Hippocampal formation (tissue), 2 donors: ENCODE measurements at places on chromosomes 4 and X.
A peak's percentile ranks its signal among the peaks of the same experiment; 100 is the strongest.

DNA sequence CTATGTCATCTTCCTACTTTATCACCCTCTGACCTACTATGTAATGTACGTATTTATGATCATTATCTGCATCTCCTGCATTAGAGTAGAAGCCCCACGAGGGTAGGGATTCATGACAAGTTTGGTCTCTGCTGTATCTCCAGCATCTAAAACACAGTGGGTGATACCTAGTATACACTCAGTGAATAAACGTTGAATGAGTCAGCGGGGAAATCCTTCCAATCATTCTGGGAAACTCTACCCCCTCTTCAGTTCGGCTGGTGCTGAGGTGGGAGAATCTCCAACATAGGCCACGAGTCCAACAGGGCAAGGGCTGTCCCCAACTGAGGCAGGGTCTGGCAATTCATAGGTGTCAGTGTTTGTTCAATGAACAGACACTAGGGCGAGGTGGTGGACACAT is 74.4 kb upstream of the EFNB1 start:
- DNase-seq: no peak

DNA sequence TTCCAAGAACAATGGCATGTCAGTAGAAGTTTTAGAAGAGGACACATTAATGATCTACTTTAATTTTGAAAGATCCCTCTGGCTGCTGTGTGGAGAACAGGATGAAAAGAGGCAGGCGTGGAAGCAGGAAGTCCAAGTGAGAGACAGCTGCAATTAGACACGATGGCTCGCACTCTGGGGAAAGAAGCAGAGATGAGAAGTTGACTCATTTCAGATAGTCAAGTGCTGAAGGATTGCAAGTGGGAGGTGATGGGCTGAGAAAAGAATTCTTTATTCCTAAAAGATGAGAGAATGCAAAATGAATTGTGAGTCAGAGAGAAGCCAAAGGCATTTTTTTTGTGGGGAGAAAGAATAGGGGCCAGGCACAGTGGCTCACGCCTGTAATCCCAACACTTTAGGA is 16.5 kb downstream of the RXFP1 start:
- no peak for DNase-seq

DNA sequence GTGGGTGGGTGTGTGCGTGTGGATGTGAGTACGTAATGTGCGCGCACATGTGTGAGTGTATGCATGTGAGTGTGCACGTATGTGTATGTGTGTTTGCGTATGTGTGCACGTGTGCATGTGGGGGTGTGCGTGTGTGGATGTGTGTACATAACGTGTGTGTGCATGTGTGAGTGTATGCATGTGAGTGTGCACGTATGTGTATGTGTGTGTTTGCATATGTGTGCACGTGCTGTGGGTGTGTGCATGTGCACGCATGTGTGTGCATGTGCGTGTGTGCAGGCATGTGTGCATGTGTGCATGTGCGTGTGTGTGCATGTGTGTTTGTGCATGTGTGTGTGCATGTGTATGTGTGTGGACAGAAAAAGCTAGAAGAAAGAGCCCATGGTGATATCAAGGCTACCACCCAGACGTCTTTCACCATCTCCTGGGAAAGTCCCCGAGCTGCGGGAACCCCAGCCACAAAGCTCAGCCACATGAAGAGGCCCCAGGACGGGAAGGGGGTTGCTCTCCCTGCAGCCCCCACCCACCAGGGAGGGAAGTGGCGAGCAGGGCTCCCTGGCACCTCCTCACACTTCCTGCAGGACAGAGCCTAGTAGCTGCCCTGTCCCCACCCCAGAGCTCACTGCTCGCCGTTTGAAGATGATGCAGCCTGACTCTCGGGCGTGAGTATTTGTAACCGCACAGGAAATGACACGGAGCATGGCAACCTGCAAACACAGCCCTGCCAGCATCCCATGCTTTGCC is 108.3 kb downstream of the DCTD start:
- DNase-seq: no peak

- DNase-seq: no peak
Observed at GRCh38 chr4:13984991-13985800, 357.7 kb upstream of the BOD1L1 start.

DNA sequence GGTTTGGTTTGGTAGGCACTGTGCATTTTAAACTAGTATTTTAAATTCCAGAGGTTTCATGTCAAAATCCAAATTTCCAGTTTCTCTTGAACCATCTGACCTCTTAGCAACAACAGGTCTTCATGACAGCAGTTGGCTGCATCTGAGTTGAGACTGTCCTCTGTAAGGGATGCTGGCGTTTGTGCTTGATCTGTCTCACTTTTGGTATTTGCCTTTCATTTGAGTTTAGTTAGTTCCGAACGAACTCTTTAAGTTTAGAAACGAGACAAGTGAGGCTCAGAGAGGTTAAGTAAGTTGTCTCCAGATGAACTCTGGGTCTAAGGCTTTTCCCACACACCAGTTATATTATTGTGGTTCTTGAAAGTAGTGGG is 29.1 kb downstream of the SPARCL1 start:
- DNase-seq: no peak

GRCh38 chrX:134525086-134525792 is 65.3 kb downstream of the HPRT1 start:
- DNase-seq: no peak

DNA sequence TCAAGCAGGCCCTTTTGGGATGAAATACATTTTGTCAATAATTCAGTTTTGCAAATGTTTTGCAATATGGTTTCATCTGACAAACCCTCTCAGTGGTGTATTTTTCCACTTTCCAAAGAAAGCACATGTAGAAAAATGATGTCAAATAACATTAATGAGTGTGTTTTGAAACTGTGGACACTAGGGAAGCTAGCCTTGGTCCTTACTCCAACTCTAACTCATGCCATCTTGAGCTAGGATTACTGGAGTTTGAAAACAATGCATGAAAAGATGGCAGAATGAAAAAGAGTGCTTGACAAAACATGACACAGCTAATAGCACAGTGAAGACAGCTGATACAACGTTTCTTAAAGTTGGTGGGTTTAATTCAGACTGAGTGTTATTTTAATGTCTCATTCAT is 41.4 kb downstream of the HAND2 start:
- no peak for DNase-seq

DNA sequence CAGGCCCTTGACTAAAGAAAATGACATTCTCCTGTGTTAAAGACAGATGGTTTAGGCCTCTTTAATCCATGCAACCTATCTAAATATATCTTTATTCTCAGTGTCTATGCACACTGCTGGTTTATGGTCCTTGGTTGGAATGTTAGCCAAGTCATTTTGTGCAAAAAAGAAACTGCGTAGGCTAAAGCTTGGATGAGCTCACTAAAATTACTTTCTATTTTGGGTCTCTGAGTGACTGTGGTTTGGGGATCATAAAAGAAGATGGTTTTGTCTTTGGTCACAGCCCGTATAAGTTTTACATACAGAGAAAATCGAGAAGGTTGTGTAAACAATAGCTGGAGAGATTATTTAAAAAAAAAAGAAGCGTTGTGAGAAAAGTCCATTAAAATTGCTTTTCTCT is 443.6 kb downstream of the UBE2NL start:
- DNase-seq: no peak

DNA sequence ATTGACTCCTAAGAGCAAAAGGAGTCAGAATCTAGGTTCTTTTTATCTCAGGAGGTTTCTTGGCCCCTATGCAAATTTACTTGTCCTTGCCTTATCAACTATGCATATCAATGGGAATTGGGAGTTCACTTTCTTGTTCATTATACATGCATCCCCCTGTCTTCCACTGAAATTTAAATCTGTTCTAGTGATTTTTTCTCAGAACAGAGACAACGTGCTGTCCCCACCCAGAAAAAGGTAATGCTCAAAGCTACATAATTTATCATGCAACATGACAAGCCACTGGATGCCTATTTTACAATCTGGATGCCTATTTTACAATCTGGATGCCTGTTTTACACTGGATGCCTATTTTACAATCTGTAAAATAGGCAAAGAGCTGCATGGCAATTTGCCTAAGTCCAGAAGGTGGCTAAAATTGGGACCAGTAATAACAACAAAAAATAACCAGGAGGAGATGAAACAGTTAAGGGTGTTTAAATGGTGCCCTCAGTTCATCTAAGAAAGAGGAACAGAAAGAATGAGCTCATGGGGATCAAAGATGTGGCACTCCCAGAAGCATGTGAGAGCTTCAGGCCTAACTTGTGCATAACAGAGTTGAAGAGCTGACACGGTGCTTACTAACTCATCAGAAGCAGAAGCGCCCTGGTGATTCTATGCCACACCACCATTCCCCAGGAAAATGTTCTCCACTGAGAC is 537.8 kb upstream of the BOD1L1 start:
- DNase-seq: no peak

GRCh38 chrX:40420899-40421729 is 159.7 kb upstream of the ATP6AP2 start:
- DNase-seq: peak; percentile 67

DNA sequence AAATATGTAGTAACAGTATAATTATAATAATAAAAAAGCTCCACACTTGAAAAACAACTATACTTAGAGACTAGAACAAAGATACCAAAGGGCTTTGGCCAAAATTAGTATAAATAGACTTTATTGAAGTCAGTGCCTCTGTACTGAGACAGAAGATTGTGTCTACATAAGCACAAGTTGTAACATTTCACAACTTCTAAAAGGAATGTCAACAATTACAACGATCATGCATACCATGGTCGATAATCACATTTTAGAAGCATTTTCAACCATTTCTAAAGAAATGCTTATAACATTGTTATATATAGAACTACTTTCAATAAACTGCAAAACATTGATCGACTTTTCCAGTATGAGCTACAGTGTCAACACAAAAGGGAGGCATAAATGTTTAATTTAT is 57.0 kb downstream of the DHX15 start:
- DNase-seq: no peak

DNA sequence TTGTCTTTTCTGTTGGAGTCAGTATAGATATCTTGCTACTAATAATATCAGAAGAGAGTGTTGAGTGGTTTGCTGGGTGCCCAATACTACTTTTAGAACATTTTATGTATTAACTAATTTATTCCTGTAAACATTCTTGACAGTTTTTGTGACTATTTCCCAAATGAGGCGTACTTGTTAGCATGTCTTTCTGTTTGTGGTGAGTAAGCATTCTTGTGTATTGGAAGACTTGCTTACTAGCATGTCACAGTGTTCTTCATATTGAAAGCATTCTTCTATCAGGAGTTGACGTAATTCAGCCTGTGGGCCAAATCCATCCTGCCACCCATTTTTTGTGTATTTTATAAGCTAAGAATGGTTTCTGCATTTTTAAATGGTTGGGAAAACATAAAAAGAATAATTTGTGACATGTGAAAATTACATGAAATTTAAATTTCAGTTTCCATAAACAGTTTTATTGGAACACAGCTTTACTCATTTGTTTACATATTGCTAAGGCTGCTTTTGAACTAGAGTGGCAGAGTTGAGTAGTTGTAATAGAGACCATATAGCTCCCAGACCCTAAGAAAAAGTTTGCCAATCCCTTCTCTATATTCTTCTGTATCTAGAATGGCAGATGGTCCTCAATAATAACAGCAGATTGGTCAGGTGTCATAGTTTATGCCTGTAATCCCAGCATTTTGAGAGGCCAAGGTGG is 20.4 kb downstream of the REPS2 start:
- DNase-seq: no peak

DNA sequence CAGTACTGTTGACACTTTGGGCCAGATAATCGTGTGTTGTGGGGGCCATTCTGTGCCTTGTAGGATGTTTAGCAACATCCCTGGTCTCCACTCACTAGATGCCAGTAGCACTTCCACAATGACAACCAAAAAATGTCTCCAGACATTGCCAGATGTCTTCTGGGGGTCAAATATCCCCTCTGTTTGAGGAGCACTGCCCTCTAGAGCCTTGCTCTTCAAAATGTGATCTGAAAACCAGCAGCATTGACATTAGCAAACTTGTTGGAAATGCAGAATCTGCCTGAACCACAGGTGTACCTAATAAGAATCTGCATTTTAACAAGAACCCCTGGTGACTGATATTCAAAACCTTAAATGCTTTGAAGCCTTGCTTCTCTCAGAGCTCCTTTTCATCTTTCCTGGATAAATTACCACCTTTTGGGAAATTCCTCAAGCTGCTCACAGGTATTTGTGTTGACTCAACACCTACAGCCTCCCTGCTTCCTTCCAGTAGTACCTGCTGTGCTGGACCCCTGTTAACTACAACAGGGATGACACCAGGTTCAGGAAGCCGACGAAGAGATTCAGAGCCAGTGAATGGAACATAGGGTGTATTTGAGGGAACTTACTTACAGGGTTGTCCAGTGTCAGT is 459.0 kb upstream of the NR3C2 start:
- DNase-seq: no peak

GRCh38 chr4:47519239-47519883 is 34.3 kb downstream of the ATP10D start:
- no peak for DNase-seq

GRCh38 chr4:88159229-88159725 is 838 bp upstream of the ABCG2 start:
- DNase-seq: no peak

DNA sequence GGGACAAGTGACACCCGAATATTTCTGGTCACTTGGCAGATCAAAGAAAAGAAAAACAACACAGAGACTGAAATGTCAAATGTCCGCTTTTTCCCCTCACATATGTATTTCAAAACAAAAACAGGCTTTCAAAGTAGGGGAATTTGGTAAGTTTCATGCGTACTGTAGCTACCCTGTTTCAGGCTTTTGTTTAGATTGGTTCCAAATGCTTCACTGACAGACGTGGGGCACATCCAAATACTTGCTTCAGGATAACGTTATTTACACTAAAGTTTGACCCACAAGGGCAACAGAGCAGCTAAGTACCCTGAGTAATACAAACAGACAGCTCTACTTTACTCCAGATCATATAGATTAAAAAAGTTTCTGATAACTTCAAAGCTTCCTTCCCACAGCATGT is 804.5 kb upstream of the POU3F4 start:
- no peak for DNase-seq

GRCh38 chrX:129737916-129738315 is 863 bp upstream of the XPNPEP2 start:
- DNase-seq: no peak

DNA sequence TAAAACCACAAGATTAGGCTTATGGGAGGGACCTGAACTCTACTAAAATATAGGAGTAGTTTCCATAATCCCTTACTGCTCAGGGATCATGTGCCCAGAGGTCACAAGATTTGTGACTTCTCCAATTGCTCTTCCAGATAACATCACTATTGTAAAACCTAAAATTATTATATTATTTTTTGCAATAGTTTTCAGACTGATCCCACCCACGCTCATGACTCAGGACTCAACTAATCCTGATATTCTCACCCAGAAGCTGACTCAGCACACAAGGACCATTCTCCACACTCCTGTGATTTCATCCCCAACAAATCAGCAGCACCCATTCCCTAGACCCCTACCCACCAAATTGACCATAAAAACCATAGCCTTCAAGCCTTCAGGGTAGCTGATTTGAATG is 24.0 kb upstream of the RPL34 start:
- DNase-seq: no peak

GRCh38 chr4:6460876-6461275 is 11.5 kb downstream of the PPP2R2C start:
- DNase-seq: no peak

GRCh38 chrX:113001836-113002235 is 161.2 kb upstream of the AMOT start:
- DNase-seq: no peak

GRCh38 chr4:65698631-65699030 is 28.3 kb upstream of the EPHA5 start:
- DNase-seq: no peak
